Tibial artery (tissue), 4 donors: ENCODE measurements at places on chromosomes 1 and 21.
A peak's percentile ranks its signal among the peaks of the same experiment; 100 is the strongest.

DNA sequence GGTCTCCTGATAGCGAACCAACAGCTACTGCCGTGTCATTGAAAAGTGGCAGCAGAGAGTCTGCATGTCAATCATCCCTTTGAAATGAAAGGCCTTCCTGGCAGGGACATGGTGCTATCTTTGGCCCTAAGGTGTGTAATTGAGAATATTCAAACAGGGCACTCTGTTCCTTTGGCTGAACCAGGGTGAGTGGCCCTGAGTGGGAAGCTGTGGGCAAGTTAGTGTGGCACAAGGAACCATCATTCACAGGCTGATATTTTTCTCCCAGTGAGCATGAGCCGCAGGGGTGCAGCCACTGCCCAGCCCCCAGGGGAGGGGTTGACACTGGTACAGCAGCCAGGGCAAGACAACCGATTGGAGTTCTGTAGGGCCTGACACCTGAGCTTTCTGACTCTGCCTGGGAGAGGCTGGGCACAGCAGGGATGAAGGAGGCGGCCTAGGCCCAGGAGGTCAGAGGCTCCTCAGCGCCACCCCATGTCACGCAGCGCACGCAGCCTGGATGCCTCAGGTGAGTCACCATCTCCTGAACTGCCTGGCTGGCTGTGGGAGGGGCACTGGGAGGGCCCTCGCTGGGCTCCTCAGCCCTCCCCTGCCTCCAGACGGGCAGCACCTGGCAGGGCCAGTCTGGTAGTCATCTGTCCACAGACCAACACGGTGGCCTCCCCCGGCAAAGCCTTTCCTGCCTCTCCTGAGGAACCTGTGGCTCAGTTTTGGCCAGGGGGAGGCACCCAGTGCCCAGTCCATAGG, 13.2 kb downstream of the QSOX1 start:
- no peak for DNase-seq
- no peaks in the 10 kb centered on the region for H3K4me1 ChIP-seq
- peaks cover 10% of the 10 kb centered on the region for H3K36me3 ChIP-seq
- no peak overlapping the region for H3K4me3 ChIP-seq
- H3K27me3 ChIP-seq: no peaks in the 10 kb centered on the region

DNA sequence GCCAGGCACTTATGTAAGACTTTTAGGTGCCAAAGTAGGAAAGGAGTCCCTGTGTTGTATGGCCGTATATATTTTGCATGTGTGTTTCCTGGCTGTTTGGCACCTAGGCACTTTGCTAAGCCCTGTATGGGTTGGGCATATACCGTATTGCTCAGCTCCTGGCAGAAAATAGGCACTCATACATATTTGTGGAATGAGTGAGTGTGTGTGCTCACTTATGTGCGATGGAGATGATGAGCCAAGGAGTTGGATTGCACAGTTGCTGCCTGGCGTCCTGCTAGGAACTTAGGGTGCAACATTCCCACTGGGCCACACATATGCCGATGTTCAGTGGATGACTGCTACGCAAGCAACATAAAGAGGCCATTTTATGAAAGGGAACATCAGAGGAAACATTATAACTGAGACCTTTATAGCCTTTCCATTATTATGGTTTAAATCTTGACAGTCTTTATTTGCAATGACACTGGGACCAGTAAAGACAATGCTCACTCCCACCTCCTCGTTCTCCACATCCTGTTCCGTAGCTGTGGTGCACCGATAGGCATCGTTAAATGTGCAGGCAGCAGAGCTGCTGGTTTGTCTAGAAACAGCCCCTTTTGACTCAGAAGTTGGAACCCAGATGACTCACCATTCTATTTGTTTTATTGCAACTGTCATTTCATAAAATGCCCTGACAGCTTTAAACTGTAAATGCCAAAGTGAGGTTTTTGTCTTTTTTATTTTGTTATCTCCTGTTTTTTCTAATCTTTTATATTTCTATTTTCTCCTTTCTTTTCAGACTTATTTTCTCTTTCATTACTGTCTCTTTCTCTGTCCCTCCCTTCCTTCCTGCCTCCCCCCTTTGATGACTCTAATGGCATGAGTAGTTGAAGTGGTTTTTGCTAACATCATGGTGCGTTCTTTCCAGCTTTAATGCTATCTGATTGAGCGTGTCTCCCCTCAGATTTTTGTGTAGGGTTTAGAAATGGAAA, 36.1 kb downstream of the PEX14 start:
- no peaks in the 10 kb centered on the region for H3K27me3 ChIP-seq
- no peak overlapping the region for H3K4me3 ChIP-seq
- H3K4me1 ChIP-seq: peaks cover 18% of the 10 kb centered on the region
- H3K27ac ChIP-seq: no peak overlapping the region
- H3K36me3 ChIP-seq: no peaks in the 10 kb centered on the region

GRCh38 chr1:30665216-30666010, 58.0 kb downstream of the MATN1 start:
- H3K4me1 ChIP-seq: no peaks in the 10 kb centered on the region
- no peak overlapping the region for H3K4me3 ChIP-seq
- DNase-seq: no peak
- peaks cover 21% of the 10 kb centered on the region for H3K27me3 ChIP-seq
- no peaks in the 10 kb centered on the region for H3K36me3 ChIP-seq

DNA sequence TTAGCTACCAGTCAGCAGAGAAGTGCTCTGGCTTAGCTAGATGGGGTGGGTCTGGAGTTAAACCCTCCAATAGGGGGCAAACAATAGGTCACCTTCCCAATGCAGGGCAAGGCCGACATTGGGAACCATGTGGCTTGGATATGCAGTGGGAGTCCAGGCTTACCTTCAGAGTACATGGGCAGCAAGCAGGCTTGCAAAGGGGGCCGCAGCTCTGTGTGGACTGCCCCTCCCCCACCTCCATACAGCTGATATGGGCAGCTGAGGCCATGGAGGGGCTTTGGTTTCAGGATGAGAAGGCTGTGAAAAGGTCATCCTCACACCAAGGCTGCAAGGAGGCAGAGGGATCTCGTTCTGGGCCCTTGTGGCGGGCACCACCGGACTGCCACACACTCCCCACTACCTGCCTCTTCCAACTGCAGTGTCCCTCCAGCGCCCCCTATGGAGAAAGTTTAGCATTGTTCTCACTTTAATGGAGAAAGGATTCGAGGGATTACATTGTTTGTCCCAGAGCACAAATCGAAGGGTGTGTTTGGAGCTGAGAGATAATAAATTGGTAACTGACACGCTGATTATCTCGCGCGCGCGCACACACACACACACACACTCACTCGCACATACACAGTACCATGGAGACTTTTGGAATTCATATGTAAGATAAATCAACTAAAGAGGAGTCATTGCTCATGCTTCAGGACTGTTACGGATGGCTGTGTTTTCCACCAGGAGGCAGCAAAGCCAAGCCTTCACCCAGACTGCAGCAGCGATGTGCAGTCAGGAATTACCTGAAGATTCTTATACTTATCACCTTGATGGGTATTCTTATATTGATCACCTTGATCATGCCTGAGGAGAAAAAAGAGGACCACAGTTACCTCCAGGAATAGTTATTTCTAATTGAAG, 7.0 kb upstream of the SMCP start:
- no peak overlapping the region for H3K4me3 ChIP-seq
- no peaks in the 10 kb centered on the region for H3K4me1 ChIP-seq
- no peak for DNase-seq
- H3K27me3 ChIP-seq: no peaks in the 10 kb centered on the region
- no peaks in the 10 kb centered on the region for H3K36me3 ChIP-seq
- H3K27ac ChIP-seq: no peak overlapping the region

DNA sequence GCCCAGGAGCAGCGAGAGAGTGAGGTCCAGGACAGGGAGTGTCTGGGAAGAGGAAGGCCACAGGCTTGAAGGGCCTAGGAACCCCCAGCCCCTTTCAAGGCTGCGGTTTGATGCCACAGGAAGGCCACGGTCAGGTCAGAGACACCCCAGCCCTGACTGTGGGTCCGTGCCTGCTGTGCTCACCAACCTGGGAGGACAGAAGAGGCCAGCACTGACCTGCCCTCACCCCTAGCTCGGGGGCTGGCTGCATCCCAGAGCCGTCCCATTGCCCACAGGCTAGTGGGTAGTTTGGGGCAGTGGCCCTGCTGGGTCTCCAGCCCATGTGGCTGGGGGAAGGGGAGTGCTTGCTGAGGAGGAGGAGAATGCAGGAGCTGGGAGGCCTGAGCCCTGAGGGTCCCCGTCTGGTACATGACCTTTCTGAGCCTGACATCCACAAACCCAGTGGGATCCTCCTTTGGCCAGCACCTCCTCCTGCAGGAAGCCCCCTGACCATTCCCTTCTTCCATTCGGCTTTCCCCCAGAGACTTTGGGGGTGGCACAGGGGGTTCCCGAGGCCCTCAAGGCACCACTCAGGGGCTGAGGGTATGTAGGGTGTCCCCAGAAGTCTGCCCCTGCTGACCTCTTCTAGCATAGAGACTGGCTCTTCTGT, 54.3 kb downstream of the WNT9A start:
- H3K27ac ChIP-seq: no peak overlapping the region
- H3K4me3 ChIP-seq: no peak overlapping the region
- peak; percentile 54 for DNase-seq
- H3K27me3 ChIP-seq: no peaks in the 10 kb centered on the region

DNA sequence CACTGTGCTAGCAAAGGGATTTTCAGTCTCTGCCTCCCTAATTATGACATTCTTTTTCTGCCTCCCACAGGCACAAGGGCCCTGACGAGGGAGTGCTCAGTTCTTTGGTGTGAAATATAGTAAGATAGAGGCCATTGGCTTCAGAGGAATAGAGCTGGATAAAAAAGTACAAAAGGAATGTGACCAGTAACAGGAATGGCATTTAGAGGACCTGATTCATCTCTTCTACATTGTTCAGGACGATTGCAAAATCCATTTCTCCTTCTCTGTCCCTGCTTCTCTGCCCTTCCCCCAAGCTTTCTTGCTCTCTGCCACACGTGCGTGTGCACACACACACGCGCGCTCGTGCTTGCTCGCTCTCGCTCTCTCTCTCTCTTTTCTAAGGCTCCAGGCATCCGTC, 668.2 kb downstream of the KIF26B start:
- H3K4me3 ChIP-seq: no peak overlapping the region
- no peaks in the 10 kb centered on the region for H3K27me3 ChIP-seq
- H3K27ac ChIP-seq: no peak overlapping the region

- no peaks in the 10 kb centered on the region for H3K27me3 ChIP-seq
- no peak for DNase-seq
- H3K36me3 ChIP-seq: peaks cover 6% of the 10 kb centered on the region
- H3K4me3 ChIP-seq: no peak overlapping the region
Measured at GRCh38 chr21:41210426-41211059, 42.6 kb downstream of the BACE2 start.

DNA sequence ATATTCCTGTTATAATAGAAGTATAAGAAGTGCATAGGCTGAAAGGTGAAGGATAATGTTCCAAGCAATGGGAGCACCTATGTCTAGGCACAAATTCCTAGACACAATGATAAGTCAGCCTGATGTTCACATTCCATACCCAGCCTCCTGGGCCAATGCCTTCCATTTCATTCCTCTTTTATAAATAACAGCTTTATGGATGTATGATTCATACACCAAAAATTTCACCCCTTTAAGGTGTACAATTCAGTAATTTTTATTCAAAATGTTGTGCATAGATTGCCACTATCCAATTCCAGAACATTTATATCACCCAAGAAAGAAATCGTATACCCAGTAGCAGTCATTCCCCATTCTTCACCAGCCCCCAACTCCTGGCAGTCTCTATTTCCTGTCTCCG, 118.8 kb downstream of the BRINP2 start:
- no peak for DNase-seq
- no peaks in the 10 kb centered on the region for H3K36me3 ChIP-seq
- no peaks in the 10 kb centered on the region for H3K27me3 ChIP-seq
- H3K4me1 ChIP-seq: no peaks in the 10 kb centered on the region
- no peak overlapping the region for H3K27ac ChIP-seq

DNA sequence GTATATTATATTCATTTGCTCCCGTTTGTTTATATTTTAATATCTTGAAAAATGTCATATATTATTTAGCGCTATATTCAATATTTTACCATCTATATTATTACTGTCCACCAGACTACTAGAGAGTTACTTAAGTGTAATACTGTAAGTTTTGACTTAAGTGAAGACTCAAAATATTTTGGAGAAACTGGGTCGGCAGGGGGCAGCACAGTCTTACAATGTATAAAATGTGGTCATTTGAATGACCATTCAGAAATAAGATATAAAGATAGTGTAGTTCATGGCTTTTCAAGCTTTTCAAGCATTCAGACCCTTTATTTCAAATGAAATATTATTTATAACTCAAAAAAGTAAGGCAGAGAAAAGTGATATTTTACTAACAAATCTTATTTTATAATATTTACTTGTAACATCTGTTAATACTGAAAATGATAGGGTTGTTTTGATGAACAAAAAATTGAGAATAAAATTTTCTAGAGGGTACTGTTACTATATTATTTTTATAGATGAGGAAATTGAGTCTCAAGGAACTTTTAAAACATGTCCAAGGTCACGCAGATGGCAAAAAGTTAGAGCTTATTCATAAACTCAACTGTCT, 89.0 kb upstream of the SERTAD4 start:
- DNase-seq: peak; percentile 77
- no peak overlapping the region for H3K27ac ChIP-seq
- no peaks in the 10 kb centered on the region for H3K4me1 ChIP-seq
- H3K4me3 ChIP-seq: no peak overlapping the region
- H3K27me3 ChIP-seq: no peaks in the 10 kb centered on the region
- no peaks in the 10 kb centered on the region for H3K36me3 ChIP-seq

DNA sequence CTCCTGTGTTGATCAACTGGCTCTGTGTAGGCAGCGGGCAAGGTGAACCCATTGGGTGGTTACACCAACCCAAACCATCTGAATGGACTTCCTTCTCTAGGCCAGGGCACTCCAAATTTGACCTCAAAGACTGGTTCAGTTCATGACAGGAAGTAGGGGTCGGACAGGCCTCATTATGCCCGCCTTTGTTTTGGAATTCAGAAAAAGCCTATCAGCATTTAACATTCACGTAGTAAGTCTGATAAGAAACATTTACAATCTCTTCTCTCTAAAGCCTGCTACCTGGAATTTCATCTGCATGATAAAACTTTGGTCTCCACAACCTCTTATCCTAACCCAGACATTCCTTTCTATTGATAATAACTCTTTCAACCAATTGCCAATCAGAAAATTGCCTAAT, 97.1 kb upstream of the ETV3 start:
- H3K4me1 ChIP-seq: no peaks in the 10 kb centered on the region
- no peak overlapping the region for H3K4me3 ChIP-seq
- no peak overlapping the region for H3K27ac ChIP-seq
- DNase-seq: no peak
- peaks cover 7% of the 10 kb centered on the region for H3K27me3 ChIP-seq

DNA sequence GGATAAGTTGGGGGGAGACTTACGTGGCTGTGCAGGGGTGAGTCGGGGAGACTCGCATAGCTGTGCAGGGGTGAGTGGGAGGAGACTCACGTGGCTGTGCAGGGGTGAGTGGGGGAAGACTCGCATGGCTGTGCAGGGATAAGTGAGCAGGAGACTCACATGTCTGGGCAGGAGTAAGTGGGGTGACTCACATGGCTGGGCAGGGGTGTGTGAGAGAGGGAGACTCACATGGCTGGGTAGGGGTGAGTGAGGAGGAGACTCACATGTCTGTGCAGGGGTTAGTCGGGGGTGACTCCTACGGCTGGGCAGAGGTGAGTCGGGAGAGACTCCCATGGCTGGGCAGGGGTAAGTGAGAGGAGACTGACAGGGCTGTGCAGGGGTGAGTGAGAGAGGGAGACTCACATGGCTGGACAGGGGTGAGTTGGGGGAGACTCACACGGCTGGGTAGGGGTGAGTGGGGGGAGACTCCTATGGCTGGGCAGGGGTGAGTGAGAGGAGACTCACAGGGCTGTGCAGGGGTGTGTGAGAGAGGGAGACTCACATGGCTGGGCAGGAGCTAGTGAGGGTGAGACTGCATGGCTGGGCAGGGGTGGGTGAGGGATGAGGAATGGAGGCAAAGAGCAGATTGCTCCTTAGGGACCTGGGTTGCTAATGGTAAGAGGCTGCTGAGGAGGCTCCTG, 56.0 kb upstream of the ABCG1 start:
- no peak overlapping the region for H3K4me3 ChIP-seq
- no peaks in the 10 kb centered on the region for H3K4me1 ChIP-seq
- peaks cover 25% of the 10 kb centered on the region for H3K27me3 ChIP-seq
